Effector CD4-positive, alpha-beta T cell (primary cell): ENCODE measurements at places on chromosomes 16 and 17.

DNA sequence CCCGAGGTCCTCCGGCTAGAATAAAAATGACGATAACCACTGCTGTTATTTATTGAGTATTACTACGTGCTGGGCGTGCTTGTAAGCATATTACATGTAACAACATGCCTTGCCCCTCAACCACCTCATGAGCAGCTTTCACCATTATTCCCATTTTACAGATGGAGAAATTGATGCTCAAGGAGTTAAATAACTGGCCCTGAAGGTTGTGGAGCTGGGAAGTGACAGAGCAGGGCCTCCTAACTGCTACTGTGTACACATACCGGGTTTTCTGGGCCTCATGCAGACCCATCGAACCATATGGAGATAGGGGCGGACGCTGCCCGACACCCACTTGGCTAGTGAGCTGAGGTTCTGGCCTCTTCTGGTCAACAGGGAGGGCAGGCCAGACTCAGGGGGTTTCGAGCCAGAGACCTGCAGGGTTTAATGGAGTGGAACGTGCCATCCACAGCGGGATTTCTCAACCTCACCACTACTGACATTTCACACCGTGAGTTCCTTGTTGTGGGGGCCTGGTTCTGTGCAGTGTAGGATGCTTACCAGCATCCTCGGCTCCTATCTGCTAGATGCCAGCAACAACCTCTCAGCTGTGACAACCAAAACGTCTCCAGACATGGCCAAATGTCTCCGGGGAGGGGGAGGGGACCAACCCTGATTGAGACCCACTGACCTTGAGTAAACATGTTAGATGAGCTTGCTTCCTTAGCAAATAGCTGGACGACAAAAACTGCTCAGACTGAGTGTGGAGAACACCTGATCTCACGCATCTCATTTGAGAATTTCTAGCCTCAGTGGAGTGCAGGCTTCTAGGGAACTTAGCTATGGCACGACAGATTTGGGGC lies 432.0 kb downstream of the SLC39A11 start:
- no peak for DNase-seq

DNA sequence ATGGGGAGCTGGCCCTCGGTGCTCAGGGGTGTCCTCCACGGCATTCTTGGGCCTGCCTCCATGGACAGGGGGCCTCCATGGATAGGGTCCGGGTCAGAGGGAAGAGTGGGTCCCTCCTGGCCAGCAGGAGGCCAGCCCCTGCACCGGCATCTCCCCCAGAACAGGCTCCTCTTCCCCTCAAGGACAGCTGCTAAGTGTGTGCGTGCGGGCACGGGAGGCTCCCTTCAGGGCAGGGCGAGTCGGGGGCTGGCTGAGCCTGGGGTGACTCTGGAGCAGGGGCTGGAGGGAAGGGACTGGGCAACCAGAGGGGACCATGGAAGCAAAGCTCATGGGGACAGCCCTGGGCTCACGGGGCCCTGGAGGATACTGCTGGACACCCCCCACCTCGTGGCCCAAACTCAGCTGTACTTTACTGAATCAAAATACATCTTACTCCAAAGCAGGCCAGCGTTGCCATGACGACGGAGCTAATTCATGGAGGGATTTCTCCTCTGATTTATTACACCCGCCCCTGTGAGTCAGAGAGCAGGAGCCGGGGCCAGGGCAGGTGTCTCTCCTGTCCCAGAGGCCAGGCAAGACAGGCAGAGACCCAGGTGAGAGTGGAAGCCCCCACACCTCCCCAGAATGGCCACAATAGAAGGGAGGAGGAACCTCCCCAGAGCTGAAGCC lies 2.1 kb downstream of the CASKIN1 start:
- DNase-seq, result no peak

- DNase-seq, result no peak
Observed at GRCh38 chr16:16828913-16829398, 450.0 kb downstream of the NPIPA7 start.

- no peak for DNase-seq
Observed at GRCh38 chr16:30753596-30753995, 5.4 kb downstream of the PHKG2 start.
